ENCODE measurements at places on chromosomes 6 and 20.

- DNase-seq: no peak
Measured at GRCh38 chr20:58722877-58723627, 30.5 kb downstream of the NPEPL1 start.

DNA sequence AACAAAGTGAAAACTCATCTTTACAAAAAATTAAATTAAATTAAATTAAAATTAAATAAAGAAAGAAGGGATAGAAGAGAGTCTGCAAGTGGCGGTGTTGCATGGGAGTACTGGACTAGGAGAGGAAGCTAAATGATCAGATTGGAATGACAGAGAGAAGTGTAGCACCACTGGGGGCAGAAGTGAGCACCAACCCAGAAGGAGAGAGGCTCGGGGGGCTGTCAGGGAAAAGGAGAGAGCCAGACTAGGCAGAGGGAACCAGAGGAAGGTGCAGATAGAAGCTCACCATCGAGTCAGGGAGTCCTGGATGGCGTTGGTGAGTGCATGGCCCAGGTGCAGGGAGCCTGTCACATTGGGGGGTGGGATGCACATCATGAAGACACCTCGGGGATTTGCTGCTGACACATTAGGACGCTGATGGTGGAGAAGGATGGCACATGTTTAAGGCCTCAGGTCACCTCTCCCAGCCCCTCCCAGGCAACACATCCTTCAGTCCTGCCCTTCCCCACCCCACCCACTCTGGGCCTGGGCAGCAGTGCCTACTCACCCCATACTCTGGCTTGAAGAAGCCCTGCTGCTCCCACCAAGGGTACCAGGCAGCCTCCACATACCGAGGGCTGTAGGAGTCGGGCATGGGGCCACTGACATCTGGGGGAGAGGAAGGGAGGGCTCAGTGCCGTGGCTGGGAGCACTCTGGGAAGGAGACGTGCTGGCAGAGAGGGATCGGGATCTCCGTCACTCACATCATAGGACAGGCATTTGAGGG lies 4.0 kb downstream of the VARS1 start:
- DNase-seq: no peak

DNA sequence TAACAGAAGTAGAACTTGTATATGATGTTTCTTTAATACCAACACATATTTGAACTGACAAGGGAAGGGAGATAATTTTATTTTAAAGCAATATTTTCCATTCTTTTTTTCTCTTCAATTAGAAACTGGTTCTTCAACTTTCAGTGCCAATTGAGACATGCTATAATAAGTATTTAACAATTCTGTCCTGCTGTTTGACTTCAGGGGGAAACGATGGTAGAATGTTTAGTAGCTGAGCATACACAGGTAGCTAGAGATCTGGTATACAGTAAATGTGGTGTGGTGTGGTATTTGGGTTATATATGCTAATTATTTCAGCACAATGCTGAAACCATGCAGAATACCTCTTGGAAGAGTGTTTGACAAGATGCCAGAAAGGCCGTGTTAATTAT lies 156.9 kb downstream of the ARID1B start:
- no peak for DNase-seq

GRCh38 chr20:36210436-36211021 lies 25.7 kb upstream of the AAR2 start:
- DNase-seq: no peak

DNA sequence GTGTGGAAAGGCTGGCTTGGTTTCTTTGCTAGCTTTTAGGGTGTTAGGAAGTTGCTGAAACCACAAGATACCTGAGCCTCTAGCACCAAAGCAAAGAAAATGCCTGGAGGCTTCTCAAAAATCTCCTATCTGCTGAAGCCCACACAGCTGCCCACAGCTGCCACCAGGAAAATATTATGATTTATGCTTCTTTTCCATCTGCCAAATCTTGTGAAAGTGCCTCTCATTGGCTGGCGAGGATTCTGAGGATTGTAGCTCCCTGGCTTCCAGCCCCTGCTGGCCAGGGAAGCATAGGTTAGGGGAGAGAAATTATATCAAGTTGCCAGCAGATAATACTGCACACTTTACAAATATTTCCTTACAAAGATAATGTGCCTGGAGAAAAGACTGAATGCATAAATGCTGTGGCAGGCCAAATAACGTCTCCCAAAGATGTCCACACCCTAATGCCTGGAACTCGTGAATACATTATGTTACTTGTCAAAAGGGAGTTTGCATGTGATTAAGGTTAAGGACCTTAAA lies 98.4 kb downstream of the MRPL14 start:
- DNase-seq: no peak

DNA sequence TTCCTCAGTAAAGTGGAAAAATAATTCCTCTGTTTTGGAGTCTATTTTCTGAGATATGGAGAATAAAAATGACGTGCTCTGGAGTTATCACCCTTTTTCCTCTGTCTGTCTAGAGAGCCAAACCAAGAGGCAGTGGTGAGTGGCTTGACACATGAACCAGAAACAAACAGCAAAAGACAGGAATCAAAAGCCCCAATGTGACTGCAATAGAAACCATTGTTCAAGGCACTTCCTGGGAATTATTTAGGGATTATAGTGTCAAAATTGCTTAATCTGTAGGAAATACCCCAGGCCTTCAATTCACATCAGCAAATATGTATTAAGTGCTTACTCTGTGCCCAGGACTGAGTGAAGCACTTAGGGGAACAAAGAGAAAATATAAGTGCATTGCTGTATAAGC lies 560.4 kb upstream of the JAG1 start:
- DNase-seq: no peak

GRCh38 chr6:142822383-142822782 lies 122.6 kb downstream of the HIVEP2 start:
- no peak for DNase-seq

GRCh38 chr6:74742793-74743508 lies 462.9 kb downstream of the COL12A1 start:
- DNase-seq: no peak

GRCh38 chr20:33507461-33507860 lies 17.6 kb downstream of the CBFA2T2 start:
- DNase-seq: no peak

DNA sequence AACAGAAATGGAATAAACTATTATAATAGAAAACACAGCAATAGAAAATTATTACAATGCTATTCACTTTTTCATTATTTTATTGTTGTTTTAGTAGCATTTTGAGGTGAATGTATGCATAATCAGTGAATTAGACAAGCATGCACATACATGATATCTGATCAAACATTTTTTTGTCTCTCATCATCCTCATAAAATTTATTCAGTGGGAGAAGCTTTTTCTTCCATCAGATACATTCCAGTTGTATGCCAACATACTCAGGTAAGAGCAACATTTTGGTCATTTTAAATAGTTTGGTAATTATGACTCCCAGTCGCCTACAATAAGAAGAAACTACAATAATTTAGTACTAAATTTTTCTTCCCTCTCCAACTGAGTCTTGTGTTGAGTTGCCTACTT lies 44.5 kb downstream of the ADGRF1 start:
- DNase-seq: no peak

GRCh38 chr20:48051794-48052474 lies 266.7 kb upstream of the SULF2 start:
- DNase-seq: no peak

DNA sequence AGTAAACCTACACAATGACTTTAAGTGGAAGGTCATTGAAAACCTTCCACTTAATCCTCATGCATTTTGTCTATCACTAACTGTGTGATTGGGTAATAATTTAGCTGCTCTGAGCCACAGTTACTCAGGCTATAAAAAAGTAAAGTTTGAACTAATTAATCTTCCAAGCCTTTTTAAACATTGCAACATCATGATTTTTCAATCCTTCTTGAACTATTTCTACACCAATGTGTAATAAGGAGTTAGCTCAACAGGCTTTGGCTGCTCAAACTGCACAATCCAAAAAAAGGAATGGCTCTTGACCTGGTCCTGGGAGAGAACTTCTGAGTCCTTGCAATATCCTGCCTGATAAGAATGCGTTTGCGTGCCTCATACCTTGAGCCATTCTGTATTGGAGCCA lies 34.8 kb upstream of the FILIP1 start:
- no peak for DNase-seq

DNA sequence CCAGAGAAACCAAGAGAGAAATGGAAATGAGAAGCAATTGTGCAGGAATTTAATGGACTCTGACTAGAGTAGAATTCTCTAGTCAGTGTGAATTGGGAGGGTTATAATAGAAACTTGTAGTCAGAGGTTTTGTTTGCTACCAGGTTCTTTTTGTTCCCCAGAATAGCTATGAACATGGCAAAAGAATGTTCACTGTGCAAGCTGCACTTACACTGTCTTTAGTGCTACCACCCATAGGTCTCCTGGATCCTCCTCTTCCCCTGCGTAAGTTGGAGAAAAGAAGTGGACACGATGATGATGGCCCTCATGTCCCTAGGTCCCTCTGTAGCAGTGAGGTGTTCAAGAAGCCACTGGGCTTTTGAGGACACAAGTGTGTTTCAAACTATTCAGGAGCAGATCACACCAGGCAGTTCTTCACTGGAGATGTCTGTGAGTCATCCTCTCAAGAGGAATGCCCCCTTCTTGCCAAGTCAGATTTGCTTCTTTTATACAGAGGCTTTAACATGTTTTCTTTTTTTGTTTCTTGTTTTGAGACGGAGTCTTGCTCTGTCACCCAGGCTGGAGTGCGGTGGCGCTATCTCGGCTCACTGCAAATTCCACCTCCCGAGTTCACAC lies 47.6 kb upstream of the SMIM8 start:
- DNase-seq: no peak

DNA sequence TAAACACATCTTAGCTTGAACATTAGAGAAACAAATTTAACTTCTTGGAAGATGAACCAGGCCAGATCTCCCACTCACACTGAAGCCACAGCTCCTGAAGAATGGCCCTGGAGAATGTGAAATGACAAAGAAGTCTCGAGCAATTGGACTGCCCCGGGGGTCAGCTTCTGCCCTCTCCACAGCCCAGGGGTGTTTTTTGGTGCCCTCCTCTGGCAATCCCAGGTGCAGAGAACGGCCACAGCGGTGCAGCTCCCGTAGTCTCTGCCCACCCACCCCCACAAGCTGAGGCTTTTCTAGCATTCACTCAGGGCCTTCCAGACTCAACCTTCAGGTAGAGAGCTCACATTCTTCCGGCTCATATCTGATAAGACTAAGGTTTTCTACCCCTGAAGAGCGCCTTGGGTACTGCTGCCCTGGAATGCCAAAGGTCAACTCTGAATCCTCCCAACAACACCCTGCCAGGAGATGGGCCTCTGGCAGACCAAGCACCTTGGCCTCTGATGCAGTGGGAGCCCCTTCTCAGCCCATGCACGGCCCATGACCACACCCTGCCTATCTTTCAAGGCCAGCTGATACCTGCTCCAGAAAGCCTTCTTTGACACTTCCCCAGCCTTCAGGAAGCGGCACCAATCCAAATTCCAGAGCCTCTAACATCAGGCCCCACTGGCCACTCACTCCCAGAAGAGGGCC lies 208.3 kb downstream of the SYNDIG1 start:
- DNase-seq: no peak

DNA sequence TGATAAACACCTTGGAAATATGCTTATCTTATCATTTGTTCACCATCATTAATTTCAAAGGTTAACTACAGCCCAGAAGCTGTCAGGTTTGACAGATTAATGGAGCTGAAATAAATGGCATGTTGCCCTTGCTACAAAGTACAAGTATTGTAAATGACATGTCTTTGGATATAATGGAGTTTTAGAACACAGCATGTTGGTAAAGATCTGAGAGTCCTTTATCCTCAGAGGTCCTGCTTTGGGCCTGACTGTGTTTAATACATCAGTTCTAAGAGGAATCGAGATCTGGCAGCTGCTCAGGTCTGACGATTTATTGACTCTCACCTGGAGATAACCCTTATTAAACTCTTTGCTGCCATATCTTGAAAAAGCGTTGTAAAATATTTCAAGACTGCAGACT lies 222.7 kb upstream of the OPRM1 start:
- no peak for DNase-seq

DNA sequence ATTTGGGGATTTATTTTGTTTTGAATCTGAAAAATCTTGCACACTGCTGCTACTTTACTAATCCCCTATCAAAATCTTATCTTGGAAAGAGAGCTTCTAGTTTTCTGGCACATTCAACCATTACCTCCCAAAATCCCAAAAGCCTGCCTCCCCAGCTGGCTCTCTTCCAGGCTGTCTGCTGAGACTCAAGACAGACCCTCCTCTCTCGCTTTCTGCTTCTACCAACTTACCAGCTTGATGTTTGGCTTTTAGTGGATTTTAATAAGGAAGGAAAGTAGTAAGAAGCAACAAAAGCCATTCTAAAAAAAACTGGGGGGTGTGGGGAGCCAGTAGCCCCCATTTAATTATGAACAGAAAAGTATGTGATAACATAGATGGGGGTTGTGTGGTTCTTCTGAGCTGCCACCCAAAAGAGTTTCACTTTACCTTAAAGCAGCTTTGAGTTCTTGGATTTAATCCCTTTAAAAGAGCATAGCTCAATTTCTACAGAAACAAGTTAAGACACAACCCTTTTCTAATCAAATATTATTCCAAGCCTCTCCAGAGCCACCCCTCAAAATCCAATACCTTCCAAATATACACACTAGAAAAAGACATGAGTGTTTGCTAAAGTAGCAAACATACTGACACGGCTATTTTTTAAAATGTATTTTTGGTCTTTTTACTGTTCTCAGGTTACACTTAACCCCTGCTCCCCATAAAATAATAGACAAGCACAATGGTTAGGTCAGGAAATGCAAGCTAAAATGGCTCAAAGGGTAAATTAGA lies 71.7 kb downstream of the ATP9A start:
- DNase-seq: no peak

DNA sequence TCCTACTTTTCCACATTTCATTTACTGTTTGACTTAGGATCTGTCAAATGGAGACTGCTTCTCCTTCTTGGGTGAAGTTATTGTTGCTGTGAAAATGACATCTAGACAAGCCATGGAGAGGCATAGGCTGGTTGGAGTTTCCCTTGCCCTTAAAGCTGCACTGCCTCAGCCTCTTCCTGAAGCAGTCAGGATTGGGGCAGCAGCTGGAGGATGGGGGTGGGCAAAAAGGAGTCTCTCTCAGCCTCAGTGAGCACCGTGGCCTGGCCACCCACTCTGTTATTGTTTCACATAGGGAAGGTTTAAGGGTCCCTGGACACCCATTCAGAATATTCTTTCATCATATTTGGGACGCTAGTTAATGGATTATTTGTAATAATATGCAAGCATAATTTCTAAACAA lies 7.7 kb upstream of the ZBTB24 start:
- no peak for DNase-seq

GRCh38 chr20:56634735-56635385 lies 5.8 kb downstream of the TFAP2C start:
- no peak for DNase-seq

DNA sequence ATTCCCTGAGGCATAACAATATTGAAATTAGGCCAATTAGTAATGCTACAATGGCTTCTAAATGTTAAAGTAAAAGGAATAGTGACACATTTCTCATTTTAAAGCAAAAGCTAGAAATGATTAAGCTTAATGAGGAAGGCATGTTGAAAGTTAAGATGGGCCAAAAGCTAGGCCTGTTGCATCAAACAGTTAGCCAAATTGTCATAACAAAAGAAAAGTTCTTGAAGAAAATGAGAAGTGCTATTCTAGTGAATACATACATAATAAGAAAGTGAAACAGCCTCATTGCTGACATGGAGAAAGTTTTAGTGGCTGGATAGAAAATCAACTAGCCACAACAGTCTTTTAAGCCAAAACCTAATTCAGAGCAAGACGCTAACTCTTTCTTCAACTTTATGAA lies 12.9 kb downstream of the OR2A4 start:
- no peak for DNase-seq

All from stimulated activated CD4-positive, alpha-beta T cell treated with anti-CD3 and anti-CD28 coated beads, Interleukin-1b, Interleukin-23, amount 100 ng/mL, for 24 hours (primary cell).